ENCODE measurements at places on chromosomes 5 and 9.

- DNase-seq, result no peak
These were observed 199.4 kb downstream of the AOPEP start for GRCh38 chr9:94925751-94926430.

DNA sequence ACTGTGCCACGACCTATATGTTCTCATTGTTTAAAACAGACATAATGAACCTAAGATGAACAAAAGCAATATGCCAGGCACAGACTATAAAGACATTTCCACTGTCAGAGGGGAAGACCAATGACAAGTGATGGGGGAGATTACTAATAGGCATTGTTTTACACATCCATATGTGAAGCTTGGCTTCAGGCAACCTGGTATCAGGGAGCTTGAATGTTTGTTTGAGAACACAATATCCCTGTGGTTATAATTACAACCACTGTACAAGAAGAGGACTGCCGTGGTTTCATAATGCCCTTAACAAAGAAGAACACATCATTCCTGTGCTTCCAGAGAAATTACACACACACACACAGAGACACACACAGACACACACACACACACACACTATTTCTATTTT, 385.7 kb downstream of the BNC2 start:
- no peak for DNase-seq

DNA sequence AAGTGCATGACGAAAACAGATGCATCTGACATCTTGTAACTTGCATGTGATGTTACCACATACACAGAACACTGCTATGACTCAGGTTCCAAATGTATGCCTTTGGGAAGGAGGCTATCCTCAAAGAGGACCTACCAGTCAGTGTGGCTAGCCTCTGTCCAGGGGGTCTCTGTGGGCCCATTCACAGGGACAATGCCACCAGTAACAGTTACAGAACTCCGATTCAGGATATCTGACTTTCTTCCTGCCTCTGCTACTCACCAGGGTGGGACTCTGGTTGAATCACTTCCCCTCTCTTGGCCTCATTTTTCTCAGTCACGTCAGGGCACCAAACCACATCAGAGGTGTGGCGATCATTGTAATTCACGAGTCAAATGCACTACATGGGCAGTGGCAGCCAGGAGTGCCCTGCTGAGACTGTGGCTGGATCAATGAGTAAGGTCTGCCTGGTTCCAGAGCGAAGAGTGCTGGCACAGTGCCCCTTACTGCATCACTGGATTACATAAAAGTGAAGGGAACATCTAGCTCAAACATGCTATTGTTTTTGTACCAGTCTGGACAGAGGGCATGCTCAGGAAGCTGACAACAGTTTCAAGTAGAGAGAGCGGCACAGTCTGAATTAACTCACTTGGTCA, 13.2 kb downstream of the ATOX1 start:
- DNase-seq, result peak; percentile 35

DNA sequence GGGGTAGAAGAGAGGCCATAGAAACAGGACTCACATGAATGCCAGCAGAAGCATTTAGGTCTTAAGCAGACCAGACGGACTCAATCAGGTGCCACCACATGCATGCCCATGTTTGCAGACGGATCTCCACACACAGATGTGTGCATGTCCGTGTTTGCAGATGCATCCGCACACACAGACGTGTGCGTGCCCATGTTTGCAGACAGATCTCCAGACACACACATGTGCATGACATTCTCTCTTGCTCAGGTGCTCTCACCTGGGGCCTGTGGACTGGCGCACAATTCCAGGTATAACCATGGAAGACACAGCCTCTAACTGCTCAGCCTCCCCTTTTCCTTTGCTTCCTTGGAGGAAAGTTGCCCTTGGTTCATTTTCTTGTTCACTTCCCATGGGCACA, 148.3 kb downstream of the CACNA1B start:
- no peak for DNase-seq

DNA sequence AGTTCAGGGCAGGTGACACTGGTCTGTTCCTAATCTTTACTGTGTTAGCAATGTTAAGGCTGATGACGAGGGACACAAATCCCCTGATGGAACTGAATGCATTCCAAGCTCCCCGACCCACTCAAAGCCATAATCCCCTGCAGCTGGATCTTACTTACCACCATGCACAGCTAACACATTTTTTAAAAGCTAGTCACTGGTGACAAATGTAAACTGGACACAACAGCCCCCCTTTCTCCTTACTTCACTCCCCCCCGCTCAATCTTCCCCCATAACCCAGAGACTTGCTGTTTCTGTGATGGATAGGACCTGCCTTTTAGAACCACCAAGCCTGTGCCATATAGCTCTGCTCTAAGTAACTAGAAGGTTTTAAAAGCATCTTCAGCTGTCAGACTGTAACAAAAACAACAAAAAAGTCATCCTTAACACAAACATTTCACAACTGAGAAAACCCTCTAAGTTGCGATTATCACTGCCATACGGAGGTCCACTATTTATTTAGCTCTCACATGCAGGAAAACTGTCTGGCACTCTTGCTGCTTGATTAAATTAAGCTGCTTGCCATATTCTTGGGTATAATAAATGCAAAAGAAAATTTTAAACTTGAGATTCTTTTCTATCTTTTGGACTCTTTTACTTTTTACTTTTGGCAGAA, 44.4 kb downstream of the BNC2 start:
- no peak for DNase-seq

GRCh38 chr9:93577078-93577974, 942 bp downstream of the PHF2 start:
- DNase-seq, result no peak

GRCh38 chr9:127890053-127890452, 9.3 kb downstream of the ST6GALNAC6 start:
- DNase-seq, result no peak

- no peak for DNase-seq
These were observed 67.1 kb downstream of the SIL1 start for GRCh38 chr5:139131062-139131461.

GRCh38 chr5:143674469-143674786, 137.5 kb upstream of the HMHB1 start:
- no peak for DNase-seq

GRCh38 chr9:116966199-116966598, 279.1 kb downstream of the TRIM32 start:
- no peak for DNase-seq

- peak; percentile 71 for DNase-seq
These were observed 18.8 kb upstream of the STING1 start for GRCh38 chr5:139501381-139501780.

DNA sequence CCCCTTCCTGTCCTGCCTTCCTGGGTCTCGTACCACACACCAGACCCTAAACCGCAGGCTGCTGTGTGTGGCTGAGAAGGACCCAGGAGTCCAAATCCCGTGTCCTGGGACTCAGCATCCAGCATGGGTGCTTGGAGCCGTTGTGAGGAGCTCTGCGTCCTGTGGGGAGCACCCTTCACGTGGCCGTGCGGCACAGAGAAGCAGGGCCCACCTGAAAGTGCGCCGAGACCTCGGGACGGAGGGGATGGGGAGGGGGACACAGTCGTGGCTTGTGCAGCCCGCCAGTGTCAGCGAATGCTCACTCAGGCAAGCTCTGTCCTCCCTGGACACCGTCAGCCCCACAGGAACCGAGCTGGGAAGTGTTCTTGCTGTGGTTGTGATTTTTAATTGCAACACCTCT, 244.6 kb downstream of the CACNA1B start:
- no peak for DNase-seq

DNA sequence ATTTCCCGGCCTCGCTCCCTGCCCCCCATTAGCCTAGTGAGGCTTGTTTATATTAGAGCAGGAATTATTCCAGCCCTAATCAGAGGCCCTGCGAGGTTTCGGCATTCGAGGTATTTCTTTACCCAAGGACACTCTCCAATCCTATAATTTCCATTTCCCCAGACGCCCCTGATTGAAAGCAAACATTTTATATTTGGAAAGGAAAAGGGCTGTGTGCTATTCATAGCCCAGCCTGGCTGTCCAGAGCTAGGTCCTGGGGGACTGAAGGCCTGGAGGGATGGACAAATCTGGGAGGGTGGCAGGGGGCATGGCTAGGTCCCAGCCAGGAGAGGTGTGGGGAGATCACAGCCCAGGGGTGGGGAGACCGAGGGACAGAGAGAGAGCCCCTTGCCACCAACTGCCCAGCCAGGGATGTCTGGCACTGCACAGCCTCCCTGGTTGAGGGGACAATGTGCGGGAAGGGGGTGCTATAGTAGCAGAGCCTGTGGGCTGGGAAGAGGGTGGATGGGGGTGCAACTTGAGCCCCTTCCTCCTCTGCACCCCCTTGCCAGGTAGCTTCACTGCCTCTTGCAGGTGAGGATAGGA, 125.1 kb downstream of the BARX1 start:
- no peak for DNase-seq

DNA sequence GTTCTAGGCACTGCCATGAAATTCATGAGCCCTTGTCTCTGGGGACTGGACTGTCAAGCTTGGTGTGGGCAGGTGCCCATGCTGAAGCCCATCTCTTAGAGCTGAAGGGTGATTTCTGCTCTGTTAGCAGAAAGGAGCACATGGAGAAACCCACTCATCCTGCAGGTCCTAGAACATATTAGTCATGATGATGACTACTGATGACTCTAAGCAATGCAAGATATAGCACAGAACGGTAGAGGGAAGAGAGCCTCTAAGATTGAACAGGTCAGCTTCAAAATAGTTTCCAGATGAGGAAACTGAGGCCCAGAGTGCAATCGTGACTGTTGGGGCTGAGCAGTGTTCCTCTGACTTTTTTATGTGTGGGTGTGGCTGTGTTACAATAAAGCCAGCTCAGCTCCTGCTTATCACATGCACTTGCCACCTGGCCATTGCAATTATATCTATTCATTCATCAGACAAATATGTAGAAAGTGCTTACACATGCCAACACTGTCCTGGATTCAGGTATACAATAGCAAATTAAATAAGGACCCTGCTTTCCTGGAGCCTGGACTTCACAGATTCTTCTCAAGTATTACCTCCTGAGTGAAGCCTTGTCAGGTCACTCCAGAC, 140.2 kb upstream of the BRINP1 start:
- no peak for DNase-seq

- no peak for DNase-seq
These were observed 78.4 kb downstream of the SEMA5A start for GRCh38 chr5:9467199-9468059.

DNA sequence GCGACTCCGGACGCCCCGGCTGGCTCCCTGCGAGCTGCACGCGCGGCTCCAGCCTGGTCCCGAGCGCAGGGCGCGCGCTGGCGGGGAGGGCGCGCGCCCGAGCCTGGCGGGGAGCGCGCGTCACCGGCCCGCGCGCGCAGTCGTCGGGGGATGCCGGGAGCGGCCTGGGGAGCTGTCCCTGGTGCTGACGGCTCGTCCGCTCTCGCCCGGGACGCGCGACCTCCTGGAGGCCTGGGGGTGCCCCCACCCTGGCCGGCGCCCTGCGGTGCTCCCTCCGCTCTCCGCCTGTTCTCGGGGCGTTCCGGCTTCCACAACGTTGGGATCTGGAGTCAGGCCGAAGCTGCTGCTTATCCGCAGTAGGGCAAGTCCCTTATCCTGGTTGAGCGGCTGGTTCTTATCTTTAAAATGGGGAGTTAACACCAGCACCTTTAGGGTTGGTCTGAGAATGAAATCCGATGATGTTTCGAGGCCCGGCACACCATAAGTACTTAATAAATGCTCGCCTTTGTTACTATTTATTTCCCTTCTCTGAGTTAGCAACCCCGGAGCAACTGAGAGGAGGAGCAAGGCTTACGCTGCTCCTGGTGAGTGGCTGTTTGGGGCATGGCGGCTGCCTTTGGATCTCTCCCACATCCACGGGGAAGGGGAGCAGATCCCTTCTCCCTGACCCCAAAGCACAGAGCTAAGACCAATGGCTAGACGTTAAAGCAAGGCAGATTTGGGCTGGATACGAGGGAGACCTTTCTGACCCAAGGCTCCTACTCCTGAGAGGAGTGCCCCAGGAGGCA, at the start of gene FAM163B:
FAM163B (minus strand) TSS at position 79 of the 788 bp plus-strand sequence. CDS start 29,166 bp downstream, outside the sequence.
- DNase-seq, result no peak

DNA sequence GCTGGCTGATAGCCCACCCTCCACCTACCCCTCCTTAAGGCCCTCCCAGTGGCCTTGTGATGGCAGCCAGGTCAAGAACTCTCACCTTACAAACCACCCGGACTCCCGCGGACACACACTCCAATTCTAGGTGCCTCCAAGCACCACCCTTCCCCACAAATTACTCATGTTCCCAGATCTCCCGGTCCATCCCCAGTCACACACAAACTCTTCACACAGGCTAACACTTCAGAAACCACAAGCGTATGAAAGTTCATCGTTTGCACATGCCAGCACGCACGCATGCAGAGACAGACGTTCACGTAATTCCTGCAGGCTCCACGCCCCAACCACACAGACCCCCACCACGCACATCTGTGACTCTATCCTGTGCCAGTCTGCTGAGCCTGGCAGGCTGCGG, 18.0 kb downstream of the NR5A1 start:
- no peak for DNase-seq

DNA sequence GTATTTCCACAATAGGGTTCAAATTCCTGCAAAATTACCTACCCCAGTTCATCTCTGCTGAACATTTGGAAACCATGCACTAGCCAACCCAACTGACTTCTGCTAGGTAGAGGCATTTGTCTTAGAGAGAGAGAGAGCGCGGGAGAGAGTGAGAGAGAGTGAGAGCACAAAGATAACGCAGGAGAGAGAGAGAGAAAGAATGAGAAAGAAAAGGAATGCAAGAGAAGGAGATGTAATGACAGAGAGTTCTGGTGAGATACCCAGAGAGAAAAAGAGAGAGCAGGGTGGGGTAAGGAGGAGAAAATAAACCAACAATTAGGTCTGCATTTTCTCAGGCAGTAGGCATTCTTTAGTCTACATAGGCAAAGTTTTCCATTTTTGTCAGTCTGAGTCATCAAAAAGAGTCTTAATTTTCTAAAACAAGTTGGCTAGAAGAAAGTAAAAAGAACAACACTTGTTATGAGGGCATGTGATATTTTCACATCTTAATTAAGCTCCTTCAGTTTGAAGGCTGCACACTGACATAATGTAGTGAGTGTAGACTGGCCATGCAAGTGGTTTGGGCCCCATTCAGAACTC, 98.2 kb downstream of the MAP1B start:
- DNase-seq, result no peak

DNA sequence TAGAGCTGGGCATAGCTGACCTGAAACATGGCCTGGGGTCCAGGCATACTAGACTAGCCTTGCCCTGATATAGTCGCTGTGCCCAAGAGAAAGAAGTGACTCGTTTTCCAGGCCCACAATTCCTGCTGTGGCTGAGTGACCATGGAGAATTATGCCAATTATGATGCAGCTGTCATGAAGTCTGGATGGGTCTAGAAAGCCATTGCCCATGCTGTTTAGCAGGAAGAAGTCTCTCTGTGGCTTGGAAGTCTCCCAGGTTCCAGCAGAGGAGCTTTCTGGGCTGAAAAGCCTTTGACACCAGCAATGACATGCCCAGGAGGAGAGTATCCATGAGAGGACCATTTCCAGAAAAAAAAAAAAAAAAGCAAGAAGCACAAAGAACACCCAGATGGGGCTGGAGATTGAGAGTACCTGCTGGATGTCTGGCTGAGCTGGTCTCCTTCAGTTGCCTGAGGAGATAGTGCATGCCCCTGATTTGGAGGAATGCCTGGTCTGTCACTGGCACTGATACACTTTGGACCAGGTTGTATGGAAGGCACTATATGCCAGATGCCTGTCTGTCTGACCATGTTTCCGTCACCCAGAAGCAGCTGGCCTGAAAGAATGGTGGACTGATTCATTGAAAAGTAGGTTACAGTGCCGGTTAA, 128.0 kb upstream of the EPB41L4A start:
- no peak for DNase-seq

- DNase-seq, result no peak
These were observed 330.5 kb upstream of the IRX4 start for GRCh38 chr5:2213121-2213730.

Data from MV-4-11 (cell line).